ENCODE measurements at places on chromosomes 16 and 17. TPM values are rescaled to one million over a fixed set of nuclear protein-coding genes. Genes with fewer than 3 reads are reported as not detected.

Gene KRTAP9-4
- total RNA-seq = not detected

Gene PCTP
- 74.1 TPM for total RNA-seq

Gene UNC45B
- total RNA-seq = not detected

Gene KIF18B
- total RNA-seq = 0.25 TPM

Gene UBALD2
- 23.8 TPM for total RNA-seq

- DNase-seq = no peak
Observed at GRCh38 chr16:31193874-31194273, 8.7 kb downstream of the PYCARD start.

- no peak for DNase-seq
Observed at GRCh38 chr17:18070861-18071340, 16.8 kb upstream of the DRG2 start.

GRCh38 chr16:83233153-83233552 is 574.6 kb upstream of the HSBP1 start:
- DNase-seq = no peak

- DNase-seq = no peak
Observed at GRCh38 chr17:14196377-14196997, 40.2 kb downstream of the CDRT15 start.

DNA sequence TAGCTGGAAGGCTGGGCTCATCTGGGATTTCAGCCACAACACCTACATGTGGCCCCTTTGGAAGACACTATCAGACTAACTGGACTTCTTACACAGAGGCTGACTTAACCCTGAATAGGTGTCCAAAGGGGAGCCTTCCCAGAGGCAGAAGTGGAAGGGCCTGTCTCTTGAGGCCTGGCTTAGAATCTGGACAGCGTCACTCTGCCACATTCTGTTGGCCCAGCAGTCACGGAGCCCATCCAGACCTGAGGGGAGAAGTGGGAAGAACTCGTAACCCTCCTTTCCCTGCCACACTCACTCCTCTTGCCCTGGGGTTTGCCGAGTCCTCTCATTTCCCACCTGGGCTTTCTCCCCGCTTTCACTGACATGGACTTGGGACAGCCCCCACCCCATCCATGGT is 170.5 kb downstream of the C16orf95 start:
- no peak for DNase-seq

GRCh38 chr17:75901727-75902126 is 3.0 kb downstream of the MRPL38 start:
- DNase-seq = no peak

Data from left lobe of liver (tissue), 2 donors.